ENCODE measurements at places on chromosomes 6 and 20.

- H3K36me3 ChIP-seq = no peaks in the 10 kb centered on the region
- no peak overlapping the region for H3K27ac ChIP-seq
- no peak for DNase-seq
- peaks cover 21% of the 10 kb centered on the region for H3K4me1 ChIP-seq
- no peak overlapping the region for H3K4me3 ChIP-seq
Observed at GRCh38 chr20:9510911-9511310, 3.5 kb upstream of the LAMP5 start.

GRCh38 chr20:12597551-12597950 lies 411.2 kb upstream of the SPTLC3 start:
- no peak overlapping the region for H3K4me3 ChIP-seq
- no peaks in the 10 kb centered on the region for H3K36me3 ChIP-seq
- no peaks in the 10 kb centered on the region for H3K27me3 ChIP-seq
- H3K27ac ChIP-seq = no peak overlapping the region

DNA sequence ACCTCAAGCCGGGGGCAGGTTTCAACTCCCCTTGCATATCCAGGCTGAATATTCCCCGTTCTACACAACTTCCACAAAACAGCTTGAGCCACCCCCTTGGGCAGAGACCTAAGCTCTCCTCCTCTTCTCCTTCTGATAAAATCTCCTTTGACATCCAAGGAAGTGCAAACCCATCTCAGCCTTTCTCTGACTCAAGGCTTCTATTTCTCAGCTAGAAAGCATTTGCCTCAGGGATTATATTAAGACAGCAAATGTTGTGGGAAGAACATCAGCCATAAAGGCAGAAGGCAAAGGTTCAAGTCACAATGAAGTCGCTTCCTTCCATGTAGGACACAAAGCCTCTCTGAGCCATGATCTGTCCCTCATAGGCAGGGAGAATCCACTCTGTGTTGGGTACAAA lies 386.6 kb upstream of the ARID1B start:
- no peaks in the 10 kb centered on the region for H3K4me1 ChIP-seq
- no peak overlapping the region for H3K27ac ChIP-seq
- H3K27me3 ChIP-seq = no peaks in the 10 kb centered on the region
- H3K4me3 ChIP-seq = no peak overlapping the region

DNA sequence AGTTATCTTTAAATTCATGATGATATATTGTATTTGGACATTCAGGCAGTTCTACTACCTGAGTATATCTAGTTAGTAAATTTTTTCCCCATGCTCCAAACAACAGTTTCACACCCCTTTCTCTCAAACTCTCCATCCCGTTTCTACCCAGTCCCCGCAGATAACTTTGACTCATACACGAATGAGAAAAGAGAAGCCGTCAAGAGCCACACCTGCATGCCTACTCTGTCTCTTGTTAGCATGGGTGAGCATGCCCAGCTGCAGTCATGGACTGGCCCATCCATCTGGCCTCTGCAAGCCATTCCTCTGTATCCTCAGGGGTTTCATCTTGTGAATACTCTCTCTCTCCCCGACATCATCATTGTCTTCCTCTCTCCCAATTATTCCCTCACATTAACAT lies 41.5 kb downstream of the MYB start:
- H3K4me1 ChIP-seq = no peaks in the 10 kb centered on the region
- H3K4me3 ChIP-seq = no peak overlapping the region
- DNase-seq = no peak
- no peak overlapping the region for H3K27ac ChIP-seq

DNA sequence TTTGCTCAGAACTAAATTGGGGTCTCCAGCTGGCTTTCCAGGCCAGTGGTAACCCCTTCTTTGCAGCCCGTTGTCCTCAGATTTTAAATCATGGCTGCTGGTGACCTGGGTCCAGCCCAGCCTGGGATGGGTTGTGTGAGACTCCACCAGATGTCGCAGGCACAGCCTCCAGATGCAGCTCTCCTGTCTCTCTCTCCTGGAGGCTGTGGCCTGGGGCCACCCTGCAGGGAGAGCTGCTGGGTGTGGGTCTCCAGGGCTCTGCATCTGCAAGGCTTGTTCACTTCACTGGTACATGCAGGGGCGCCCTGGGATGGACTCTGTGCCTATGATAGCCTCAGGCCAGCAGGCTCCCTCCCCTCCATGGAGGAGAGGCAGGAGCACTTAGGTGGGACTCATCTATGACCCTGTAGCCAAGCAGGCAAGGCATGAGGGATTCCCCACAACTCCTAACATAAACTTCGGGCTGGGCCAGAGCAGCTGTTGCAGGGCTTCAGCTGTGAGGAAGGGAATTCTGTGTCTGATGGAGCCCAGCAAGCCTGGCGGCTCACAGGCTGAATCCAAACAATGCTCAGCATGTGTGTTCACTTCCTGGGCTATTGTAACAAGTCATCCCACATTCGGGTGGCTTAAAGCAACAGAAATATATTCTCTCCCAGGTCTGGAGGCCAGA lies 94.7 kb upstream of the NXT1 start:
- no peak for DNase-seq
- no peak overlapping the region for H3K27ac ChIP-seq
- H3K27me3 ChIP-seq = no peaks in the 10 kb centered on the region
- no peak overlapping the region for H3K4me3 ChIP-seq

- no peak overlapping the region for H3K27ac ChIP-seq
- no peak for DNase-seq
Observed at GRCh38 chr6:26175033-26175427, 87.8 kb downstream of the HFE start.

- no peak overlapping the region for H3K4me3 ChIP-seq
- H3K4me1 ChIP-seq = no peaks in the 10 kb centered on the region
- no peaks in the 10 kb centered on the region for H3K27me3 ChIP-seq
- no peak overlapping the region for H3K27ac ChIP-seq
- peaks cover 97% of the 10 kb centered on the region for H3K36me3 ChIP-seq
Observed at GRCh38 chr6:152151920-152152319, 344.4 kb downstream of the ESR1 start.

- H3K27me3 ChIP-seq = no peaks in the 10 kb centered on the region
- no peak overlapping the region for H3K27ac ChIP-seq
- no peaks in the 10 kb centered on the region for H3K4me1 ChIP-seq
- no peaks in the 10 kb centered on the region for H3K36me3 ChIP-seq
Observed at GRCh38 chr20:45765307-45765875, 26.3 kb downstream of the WFDC3 start.

- H3K36me3 ChIP-seq = no peaks in the 10 kb centered on the region
- DNase-seq = no peak
- H3K27me3 ChIP-seq = no peaks in the 10 kb centered on the region
- no peak overlapping the region for H3K4me3 ChIP-seq
- no peaks in the 10 kb centered on the region for H3K4me1 ChIP-seq
Observed at GRCh38 chr6:74075896-74076295, 379.9 kb downstream of the CD109 start.

DNA sequence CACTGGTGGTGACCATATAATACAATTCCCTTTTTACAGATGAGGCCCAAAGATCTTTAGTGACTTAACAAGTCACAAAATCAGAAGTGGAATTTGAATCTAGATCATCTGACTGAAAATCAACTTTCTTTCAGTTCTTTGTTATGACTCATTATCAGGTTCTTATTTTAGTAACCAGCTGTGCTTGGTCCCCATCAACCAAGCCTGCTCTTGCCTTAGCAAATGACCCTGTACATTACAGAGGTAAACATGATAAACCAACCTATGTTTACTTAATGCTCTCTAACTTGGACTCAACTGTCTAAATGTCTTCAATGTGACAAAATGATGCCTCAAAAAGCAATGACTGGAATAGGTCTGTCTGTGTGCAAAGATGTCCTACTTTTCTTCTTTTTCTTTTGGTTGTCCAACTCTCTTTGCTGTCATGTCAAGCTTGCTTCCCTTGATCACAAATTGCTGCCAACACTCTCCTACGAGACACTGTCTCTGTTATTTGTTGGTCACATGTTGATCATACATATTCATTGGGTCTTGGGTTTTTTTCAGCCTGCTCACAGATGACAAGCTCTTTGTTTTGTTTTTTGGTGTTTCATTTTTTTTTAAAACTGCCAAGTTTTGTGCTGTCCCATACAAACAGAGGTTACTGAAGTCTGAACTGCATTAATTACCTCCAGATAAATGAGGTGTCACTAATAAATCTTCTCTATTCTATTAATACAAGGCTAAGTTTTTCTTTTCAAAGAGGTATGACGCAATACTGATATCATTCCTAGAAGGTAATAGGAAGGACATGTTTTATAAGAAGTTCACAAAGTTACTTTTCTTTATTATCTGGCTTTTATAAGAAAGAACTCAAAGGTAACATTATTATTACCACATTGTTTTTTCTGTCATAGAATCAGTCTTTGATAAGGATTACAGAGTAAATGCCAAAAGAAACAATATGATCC lies 62.2 kb upstream of the PLN start:
- no peak overlapping the region for H3K4me3 ChIP-seq
- no peaks in the 10 kb centered on the region for H3K27me3 ChIP-seq
- no peak overlapping the region for H3K27ac ChIP-seq
- no peak for DNase-seq
- H3K4me1 ChIP-seq = no peaks in the 10 kb centered on the region
- H3K36me3 ChIP-seq = peaks cover 6% of the 10 kb centered on the region

GRCh38 chr20:56403465-56403864 lies 8.6 kb upstream of the CASS4 start:
- H3K27me3 ChIP-seq = no peaks in the 10 kb centered on the region
- no peak overlapping the region for H3K27ac ChIP-seq
- no peak for DNase-seq
- H3K4me1 ChIP-seq = peaks cover 3% of the 10 kb centered on the region
- H3K4me3 ChIP-seq = no peak overlapping the region

DNA sequence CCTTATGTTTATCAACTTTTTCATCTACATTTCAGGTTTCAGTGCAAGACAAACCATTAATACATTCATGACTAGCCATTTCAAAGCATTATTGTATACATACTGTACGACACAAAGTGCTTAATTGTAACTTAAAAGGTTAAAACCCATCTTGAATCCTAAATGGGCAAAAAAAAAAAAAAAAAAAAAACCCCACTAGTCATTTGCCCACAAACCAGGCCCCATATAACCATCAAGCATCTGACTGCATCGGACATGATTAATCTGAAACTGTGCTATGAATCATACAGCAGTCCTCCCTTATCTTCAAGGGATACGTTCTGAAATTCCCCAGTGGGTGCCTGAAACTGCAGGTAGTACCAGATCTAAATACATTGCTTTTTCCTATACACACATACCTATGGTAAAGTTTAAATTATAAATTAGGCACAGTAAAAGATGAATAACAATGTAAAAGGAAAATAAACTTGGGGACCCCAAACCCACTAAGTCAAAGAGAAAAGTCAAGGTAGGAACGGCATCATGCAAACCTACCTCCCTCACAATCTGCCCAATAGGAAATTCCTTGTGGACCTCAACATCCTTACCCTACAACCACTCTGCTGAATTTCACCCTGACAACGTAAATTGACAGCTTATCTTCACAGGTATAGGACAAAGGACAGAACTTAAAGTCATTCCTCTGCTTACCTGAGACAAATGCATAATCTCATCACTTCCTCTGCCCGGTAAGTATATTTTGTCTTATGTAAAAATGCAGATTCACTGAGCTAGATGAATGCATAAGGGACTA lies 14.3 kb downstream of the B4GALT5 start:
- no peak for DNase-seq
- H3K4me1 ChIP-seq = peaks cover 75% of the 10 kb centered on the region
- H3K4me3 ChIP-seq = no peak overlapping the region

- H3K36me3 ChIP-seq = no peaks in the 10 kb centered on the region
- H3K4me1 ChIP-seq = no peaks in the 10 kb centered on the region
- DNase-seq = no peak
- H3K27me3 ChIP-seq = no peaks in the 10 kb centered on the region
- H3K27ac ChIP-seq = no peak overlapping the region
Observed at GRCh38 chr6:9095729-9096128, 660.4 kb upstream of the SLC35B3 start.

GRCh38 chr6:70124882-70125545 lies 177.9 kb downstream of the COL9A1 start:
- no peaks in the 10 kb centered on the region for H3K27me3 ChIP-seq
- no peak overlapping the region for H3K27ac ChIP-seq
- H3K36me3 ChIP-seq = no peaks in the 10 kb centered on the region
- H3K4me1 ChIP-seq = no peaks in the 10 kb centered on the region

DNA sequence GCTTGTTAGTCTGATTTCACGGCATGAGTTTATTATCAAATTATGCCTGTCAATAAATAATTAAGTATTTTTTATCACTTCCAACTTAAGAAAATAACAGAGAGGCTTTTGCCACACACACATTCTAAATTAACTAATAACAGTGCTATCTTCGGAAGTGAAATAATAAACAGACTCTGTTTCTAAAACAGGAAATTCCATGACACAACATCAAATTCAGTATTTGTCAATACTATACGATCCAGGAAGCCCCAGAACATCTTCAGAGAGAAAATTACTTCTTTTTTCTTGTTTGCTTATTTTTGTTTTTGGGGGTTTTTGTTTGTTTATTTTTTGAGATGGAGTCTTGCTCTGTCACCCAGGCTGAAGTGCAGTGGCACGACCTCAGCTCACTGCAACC lies 150.7 kb upstream of the PRDM1 start:
- DNase-seq = no peak
- no peak overlapping the region for H3K4me3 ChIP-seq
- H3K27me3 ChIP-seq = no peaks in the 10 kb centered on the region
- no peaks in the 10 kb centered on the region for H3K4me1 ChIP-seq
- no peak overlapping the region for H3K27ac ChIP-seq

All from upper lobe of right lung (tissue), 1 donor.